ENCODE measurements at places on chromosomes 3 and 15.

- no peak for DNase-seq
These were observed 31.6 kb downstream of the NKIRAS1 start for GRCh38 chr3:23885210-23885609.

GRCh38 chr3:7272203-7272602, 411.3 kb downstream of the GRM7 start:
- DNase-seq: no peak

GRCh38 chr15:41921639-41922038, 27.8 kb upstream of the SPTBN5 start:
- DNase-seq: no peak

- DNase-seq: peak; percentile 60
These were observed 212.0 kb downstream of the MEIS2 start for GRCh38 chr15:36888011-36888992.

DNA sequence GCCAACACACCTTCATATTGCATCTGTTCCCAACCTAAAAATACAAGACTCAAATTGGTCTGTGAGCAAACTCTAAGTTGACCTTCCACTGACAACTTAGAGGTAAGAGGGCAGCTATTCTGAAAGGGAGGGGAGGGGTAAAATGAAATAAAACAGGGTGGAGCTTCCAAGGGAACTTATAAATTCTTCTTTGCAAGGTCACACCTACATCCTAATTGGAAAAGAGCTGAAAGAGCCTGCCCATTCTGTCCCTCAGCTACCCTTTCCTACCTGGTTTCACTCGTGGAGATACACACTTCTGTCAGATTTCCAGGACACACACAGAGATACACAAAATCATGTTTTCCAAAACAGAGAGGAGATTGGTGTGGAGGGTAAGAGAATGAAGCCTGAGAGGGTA, 1.0 kb downstream of the ILDR1 start:
- DNase-seq: no peak

GRCh38 chr3:144104679-144105078, 133.1 kb downstream of the DIPK2A start:
- no peak for DNase-seq

DNA sequence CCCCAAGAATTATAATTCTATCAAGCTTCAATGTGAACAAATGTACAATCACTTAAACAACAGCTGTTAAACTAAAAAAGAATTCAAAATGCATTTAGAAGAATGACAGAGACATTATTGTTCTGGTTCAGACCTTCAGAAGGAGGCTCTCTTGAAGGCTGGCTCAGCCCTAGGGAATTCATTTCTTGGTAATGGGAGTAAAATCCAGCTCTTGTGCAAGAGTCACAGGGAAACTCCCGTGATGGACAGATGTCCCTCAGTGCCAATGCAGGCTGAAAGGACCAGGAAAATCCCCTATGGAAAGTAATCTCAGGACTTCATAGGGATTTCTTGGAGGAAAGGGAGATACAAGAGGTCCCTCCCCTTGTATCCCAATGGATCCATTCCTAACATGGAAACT, 149.9 kb upstream of the STT3B start:
- DNase-seq: no peak

DNA sequence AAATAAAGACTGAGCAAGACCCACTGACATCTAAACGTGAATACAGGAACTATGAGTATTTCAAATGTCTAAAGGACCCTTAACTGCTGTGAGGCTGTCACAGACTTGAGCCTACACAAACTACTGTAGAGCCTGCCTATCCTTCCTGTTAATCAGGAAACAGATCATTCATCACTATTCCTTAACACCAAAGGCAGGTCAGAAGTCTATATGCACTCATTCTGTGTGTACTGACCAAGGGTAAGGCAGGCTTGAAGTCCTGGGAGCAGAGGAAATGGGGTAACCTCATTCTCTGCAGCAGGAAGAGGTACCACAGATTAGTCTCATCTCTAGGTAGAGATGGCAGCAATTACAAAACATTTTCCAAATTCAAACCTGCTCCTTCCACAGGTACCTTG, 30.7 kb downstream of the NPTN start:
- DNase-seq: no peak

GRCh38 chr3:26621176-26621575, 1.4 kb upstream of the LRRC3B start:
- no peak for DNase-seq

- no peak for DNase-seq
These were observed 143.8 kb downstream of the NEO1 start for GRCh38 chr15:73196113-73196512.

- DNase-seq: peak; percentile 56
These were observed 219.8 kb downstream of the CTNNB1 start for GRCh38 chr3:41418961-41419691.

GRCh38 chr3:176696816-176697215, 500.5 kb downstream of the TBL1XR1 start:
- no peak for DNase-seq

DNA sequence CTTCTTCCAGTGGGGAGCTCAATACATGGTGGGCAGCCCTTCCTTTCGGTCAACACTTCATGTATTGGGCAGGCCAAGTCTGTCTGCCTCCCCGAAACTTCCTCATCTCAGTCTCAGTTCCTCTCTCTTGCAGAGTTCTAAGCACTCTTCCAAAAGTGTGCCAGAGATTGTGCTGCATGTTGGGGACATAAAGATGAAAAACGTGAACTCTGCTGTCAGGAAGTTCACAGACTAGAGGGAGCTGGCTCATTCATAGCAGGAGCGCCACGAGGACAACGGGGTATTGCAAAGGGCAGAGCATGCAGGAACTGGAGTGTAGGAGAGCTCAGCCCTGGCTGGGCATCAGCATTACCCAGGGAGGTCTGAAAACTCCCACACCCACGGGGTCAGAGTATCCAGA, 15.3 kb upstream of the EPHB3 start:
- no peak for DNase-seq

DNA sequence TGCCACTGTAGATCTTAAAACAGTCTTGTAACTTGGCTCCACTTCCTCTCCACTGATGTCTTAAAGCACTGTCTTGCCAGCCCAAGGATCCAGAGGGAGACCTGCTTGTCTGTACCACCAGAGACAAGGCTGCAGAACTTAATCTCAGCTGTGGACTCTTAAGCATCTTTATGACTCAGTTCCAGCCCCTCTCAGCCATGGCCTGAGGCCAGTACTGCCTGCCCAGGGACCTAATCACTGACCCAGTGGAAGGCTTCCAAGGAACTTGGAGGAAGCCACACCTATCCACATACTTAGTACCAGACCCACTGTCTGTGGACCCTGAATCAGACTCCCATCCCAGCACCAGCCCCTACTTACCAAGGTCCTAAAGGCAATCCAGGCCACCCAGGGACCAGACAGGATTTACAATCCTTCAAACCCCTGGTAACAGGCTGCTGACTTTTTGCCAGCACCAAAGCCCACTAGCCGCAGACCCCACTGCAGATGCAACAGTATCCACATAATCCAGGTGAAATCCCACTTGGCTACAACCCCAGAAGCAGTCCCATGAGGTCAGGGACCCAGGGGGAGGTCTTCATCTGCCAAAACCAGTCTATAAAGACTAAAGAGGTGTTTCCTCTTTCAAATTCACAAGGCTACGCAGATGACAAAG, 41.9 kb upstream of the PRR20G start:
- no peak for DNase-seq

DNA sequence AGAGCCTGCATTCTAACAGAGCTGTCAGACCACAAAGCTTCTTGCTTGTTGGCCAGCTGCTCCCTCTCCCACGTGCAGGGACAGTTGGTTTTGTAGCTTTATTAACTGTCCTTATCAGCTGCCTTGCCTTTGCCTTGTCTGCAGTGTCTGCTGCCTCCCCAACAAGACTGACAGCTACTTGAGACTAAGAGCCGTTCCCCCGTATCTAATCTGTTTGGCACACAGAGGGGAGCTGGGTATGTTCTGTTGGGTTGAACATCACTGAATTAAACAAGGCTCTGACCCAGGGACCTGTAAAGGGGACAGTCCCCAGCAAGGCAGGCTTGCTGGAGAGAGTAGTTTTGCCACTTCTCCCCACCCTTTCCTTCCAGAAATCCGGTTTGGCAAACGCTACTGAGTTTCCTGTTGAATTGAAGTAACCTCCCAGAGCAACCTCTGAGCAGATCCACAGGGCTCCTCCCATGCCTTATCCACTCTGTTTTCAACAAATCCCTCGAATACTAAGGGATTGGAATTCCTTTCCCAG, 116.1 kb downstream of the ANP32A start:
- no peak for DNase-seq

GRCh38 chr3:196390116-196390515, 42.1 kb downstream of the UBXN7 start:
- DNase-seq: no peak

- no peak for DNase-seq
These were observed 29.1 kb downstream of the GRIP2 start for GRCh38 chr3:14510838-14511622.

DNA sequence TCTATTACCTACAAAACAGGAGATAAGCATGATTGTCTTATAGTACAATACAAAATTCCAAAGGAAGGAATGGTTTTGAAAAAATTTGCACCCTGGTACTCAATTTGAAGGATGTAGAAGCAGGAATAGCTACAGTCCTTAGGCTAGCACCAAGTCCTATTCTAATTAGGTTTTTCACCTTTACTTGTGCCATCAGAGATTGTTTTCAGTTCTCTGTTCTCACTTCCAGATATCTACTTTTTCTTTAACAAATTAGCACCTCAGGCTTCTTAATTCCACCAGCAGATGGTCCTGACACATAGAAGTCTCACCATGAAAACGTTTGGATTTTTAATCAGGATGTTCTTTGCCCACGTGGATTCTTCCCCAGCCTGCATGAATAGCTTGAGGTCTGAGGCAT, 43.8 kb downstream of the IL5RA start:
- DNase-seq: no peak

GRCh38 chr3:118850687-118851086, 184.0 kb downstream of the IGSF11 start:
- DNase-seq: no peak

- no peak for DNase-seq
These were observed 22.2 kb downstream of the ANP32A start for GRCh38 chr15:68798346-68799094.

DNA sequence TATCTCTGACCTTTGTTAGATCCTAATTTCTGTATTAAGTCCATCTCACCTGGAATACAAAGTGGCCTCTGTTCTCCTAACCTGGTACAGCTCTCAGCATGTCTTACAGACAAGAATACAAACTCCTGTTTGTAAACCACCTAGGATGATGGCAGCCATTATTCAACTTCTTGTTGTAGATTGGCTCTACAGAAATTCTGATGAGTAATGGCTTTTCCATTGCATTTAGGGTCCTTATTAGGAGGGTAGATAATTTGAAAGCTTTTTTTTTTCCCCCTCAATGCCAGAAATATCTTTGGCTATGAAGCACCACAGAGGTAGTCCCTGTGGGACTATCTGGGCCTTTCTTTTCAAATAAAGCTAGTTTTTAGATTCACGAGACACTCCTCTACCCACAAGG, 9.8 kb downstream of the NR2E3 start:
- no peak for DNase-seq

- DNase-seq: peak; percentile 51
These were observed 187.7 kb downstream of the ITPR1 start for GRCh38 chr3:4680871-4681300.

- no peak for DNase-seq
These were observed 60.4 kb downstream of the CACNA2D2 start for GRCh38 chr3:50442945-50443579.

- DNase-seq: no peak
These were observed 272.8 kb downstream of the BBX start for GRCh38 chr3:107795514-107796094.

- no peak for DNase-seq
These were observed 239.9 kb downstream of the FAM43A start for GRCh38 chr3:194925614-194926013.

DNA sequence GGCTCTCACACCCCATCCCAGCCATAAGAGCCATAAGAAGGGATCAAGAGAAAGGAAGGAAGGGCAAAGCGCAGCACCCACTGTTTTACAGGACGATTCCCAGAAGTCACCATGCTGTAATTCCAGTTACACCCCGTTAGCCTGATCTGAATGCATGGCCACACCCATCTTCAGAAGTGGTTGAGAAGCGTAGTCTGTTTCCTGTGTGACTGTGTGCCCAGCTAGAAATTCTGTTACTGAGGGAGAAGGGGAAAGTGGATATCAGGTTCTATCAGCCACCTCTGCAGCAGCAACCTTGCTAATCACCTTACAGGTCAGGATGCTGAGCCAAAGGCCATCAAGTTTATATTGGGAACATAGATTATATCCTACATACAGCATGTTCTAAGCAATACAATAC, 260.0 kb downstream of the ABHD5 start:
- DNase-seq: no peak

- no peak for DNase-seq
These were observed 44.9 kb downstream of the SPATA16 start for GRCh38 chr3:173096140-173096539.

GRCh38 chr3:30399394-30400181, 206.8 kb upstream of the TGFBR2 start:
- DNase-seq: peak; percentile 27

GRCh38 chr15:35256551-35256950, 171.5 kb upstream of the NANOGP8 start:
- peak; percentile 8 for DNase-seq

DNA sequence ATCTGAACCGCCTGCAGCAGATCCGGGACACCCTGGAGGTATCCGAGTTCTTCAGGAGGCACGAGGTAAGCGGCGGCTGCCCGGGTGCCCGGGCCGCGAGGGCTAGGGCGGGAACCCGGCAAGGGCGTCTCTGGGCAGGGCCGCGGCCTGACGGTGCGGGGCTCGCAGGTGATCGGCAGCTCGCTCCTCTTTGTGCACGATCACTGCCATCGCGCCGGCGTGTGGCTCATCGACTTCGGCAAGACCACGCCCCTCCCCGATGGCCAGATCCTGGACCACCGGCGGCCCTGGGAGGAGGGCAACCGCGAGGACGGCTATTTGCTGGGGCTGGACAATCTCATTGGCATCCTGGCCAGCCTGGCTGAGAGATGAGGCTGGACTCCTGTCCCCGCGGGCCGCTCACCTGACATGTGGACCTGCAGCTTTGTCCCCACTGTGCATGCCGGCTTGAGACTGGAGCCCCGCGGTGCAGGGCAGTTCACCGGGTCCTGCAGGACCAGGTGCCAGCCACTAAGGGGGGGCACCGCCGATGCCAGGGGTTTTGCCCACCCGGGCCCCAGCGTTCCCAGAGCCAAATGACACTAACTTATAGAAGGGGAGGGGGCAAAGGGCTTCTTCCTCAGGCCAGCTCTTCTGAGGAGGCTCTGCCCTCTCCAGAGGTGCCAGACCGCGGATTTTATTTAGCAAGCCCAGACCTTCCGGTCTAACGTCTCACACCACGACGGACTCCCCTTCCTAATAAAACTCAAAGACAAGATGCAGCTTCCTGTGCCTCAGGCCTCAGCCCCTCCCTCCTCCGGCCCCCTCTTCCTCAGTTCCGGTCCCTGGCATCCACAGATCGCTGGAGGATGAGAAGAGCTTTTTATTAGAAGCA, 9.4 kb downstream of the ITPKA start:
- DNase-seq: no peak

- no peak for DNase-seq
These were observed 81.7 kb upstream of the CCNL1 start for GRCh38 chr3:157241599-157241998.

GRCh38 chr3:144437989-144438388, 466.4 kb downstream of the DIPK2A start:
- DNase-seq: no peak

Data from astrocyte (in vitro differentiated cells and primary cell).